ENCODE measurements at places on chromosomes 13 and 19.

DNA sequence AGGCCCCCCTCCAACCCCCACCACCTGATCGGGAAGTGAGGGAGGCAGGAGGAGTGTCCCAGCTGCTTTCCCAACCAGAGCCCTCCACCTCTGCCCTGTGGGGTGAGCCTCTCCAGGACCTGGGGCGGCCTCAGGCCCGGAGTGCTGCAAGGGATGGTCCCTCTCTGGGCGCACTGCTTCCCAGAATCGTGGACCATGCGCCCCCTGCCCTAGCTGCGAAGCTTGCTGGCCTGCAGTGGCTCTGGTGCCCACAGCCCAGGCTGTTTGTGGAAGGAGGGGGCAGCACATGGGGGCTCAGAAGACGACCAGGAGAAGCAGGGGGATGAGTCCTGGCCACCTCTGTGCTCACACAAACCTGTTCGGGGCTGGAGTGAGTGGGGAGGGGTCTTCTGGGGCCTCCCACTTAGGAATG, 33.6 kb downstream of the CEBPG start:
- no peak for DNase-seq

- DNase-seq, result no peak
Measured at GRCh38 chr13:97364031-97364430, 69.9 kb upstream of the RAP2A start.

DNA sequence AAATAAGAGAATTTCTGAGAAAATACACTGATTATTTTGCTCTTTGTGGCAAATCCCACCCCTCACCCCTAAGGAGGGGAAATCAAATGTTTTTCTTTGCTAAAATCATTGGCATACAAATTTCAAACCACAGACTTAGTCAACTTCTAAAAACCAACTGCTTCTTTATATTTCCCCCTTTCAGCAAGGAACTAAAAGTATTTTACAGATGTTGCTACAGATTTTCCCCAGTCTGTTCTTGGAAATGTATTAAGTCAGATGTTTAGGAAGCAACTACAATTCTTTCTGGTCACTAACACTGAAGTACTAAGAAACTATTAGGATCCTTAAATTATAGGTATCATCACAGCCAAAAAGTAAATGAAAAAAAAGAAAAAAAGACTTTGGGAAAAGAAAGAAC, 6.9 kb downstream of the MTMR6 start:
- no peak for DNase-seq

GRCh38 chr13:46051968-46052318, 603 bp downstream of the ZC3H13 start:
- DNase-seq, result no peak

- DNase-seq, result no peak
Measured at GRCh38 chr13:84430446-84430845, 548.2 kb upstream of the SLITRK1 start.

DNA sequence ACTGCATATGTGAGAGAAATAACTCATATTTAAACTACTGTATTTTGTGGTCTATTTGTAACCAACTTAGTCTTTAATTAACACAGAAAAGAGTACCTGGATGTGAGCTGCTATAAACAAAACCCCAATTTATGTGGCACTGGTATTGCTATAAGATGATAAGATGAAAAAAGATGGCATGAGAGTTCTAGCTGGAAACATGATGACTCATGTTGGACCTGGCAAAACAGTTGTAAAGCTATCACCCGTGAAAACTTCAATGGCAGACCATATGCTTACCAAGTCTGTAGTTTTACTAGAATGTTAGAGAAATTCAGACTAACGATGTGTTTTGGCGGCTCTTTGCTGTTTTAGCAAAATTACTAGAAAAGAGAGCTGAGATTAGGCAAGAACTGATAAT, 69.6 kb upstream of the PCDH9 start:
- DNase-seq, result no peak

GRCh38 chr19:30864391-30865215, 484.6 kb downstream of the TSHZ3 start:
- DNase-seq, result no peak

GRCh38 chr19:2021453-2022140, 6.1 kb upstream of the BTBD2 start:
- DNase-seq, result no peak

DNA sequence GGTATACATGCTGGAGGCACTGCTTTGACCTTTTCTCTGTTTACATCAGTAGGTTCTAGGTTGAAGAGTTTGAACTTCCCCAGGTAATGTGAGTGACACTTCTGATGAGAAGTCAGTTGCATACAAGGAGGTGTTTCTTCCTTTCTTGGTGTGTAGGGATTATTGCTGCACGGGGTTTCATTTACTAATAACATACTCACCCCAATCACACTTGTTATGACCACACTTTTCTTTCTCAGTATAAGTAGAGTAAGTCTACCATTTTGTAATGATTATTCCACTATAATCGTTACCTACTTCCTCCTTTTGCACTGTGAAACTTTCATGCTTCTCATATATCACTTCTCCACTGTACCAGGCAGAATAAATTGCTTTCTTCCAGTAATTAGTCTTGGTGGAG, 138.0 kb downstream of the TNFSF13B start:
- DNase-seq, result no peak

Measured in activated gamma-delta T cell treated with Interleukin-2 at 50 U/mL for 16 hours (primary cell).